ENCODE measurements at places on chromosomes 13 and 19. TPM values are rescaled to one million over a fixed set of nuclear protein-coding genes. Genes with fewer than 3 reads are reported as not detected.

GRCh38 chr13:25738342-25739196 lies 313.2 kb downstream of the SHISA2 start:
- H3K36me3 ChIP-seq, result peaks cover 2% of the 10 kb centered on the region
- no peak for DNase-seq
- H3K4me1 ChIP-seq, result peaks cover 13% of the 10 kb centered on the region
- H3K4me3 ChIP-seq, result peak overlapping the region; percentile 44

DNA sequence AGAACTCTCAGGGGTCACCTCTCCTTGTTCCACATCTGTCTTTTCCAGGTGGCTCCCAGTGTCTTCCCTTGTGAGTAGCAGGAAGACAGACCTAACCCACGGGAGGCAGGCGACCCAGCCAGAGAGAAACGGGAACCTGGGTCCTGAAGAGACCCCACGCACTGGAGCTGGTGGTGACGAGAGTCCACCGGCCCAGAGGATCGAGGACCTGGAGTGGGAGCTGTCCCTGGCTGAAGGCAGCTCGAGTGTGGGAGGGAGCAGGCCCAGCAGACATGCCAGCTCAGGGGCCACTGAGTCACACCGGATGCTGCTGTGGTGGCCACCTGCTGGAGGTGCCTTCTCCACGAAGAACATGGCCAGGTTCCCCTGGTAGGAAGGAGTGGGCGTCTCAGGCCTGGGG lies 66.5 kb upstream of the ATP12A start:
- no peak overlapping the region for H3K4me3 ChIP-seq
- no peak for DNase-seq
- H3K27ac ChIP-seq, result no peak overlapping the region
- H3K27me3 ChIP-seq, result no peaks in the 10 kb centered on the region

The GRIN3B gene
- total RNA-seq, result not detected

GRCh38 chr13:113122550-113123225 lies at the start of gene F10:
Gene F10 (plus strand): TSS chr13:113122799. CDS start chr13:113122856, 57 bp downstream.
- H3K27me3 ChIP-seq, result peaks cover 13% of the 10 kb centered on the region
- no peaks in the 10 kb centered on the region for H3K4me1 ChIP-seq
- H3K27ac ChIP-seq, result no peak within 1 kb of the TSS
- H3K36me3 ChIP-seq, result no peaks in the 10 kb centered on the region

DNA sequence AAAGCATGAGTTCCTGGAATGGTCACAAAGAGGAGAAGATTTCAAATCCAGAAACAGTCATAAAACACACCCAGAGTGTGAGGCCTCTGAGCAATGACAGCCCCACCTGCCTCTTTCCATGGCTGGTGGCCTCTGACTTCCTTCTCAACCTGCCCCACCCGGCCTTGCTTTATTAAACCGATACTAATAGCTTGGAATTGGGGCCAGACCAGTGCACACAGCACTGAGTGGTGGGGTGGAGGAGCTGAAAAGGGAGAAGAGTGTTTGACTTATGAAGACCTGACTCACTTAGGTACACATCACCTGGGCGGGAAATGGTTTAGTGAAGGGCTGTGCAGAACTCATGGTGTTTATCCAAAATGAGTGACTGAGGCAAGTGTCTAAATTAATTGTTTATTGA lies 20.7 kb upstream of the CEACAM6 start:
- H3K4me3 ChIP-seq, result no peak overlapping the region
- H3K4me1 ChIP-seq, result no peaks in the 10 kb centered on the region
- no peaks in the 10 kb centered on the region for H3K36me3 ChIP-seq
- DNase-seq, result no peak

- no peak overlapping the region for H3K4me3 ChIP-seq
- H3K27ac ChIP-seq, result no peak overlapping the region
- H3K36me3 ChIP-seq, result peaks cover 7% of the 10 kb centered on the region
- DNase-seq, result no peak
- H3K4me1 ChIP-seq, result no peaks in the 10 kb centered on the region
Observed at GRCh38 chr13:22091222-22091970, 420.5 kb downstream of the FGF9 start.

- H3K27me3 ChIP-seq, result no peaks in the 10 kb centered on the region
- H3K4me3 ChIP-seq, result no peak overlapping the region
- DNase-seq, result no peak
- H3K36me3 ChIP-seq, result no peaks in the 10 kb centered on the region
Observed at GRCh38 chr13:55437162-55437561, 1703.6 kb upstream of the PRR20A start.

DNA sequence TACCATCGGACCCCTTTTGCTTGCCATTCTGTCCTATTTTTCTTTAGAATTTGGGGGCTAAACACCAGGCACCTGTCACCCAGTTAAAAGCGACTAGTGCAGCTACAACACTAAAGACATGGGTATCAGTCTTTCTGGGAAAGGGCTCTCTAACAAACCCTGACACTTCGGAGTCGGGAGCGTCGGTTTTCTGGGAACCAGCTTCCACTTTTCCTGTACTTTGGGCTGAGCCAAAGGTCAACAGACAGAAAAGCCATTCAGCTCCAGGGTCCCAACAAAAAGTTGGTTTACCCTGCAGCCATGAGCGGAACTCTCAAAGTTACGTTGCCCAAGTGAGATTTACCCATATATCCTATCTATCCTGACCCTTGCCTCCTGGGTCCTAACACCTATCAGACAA lies 337.0 kb upstream of the SLITRK5 start:
- H3K27ac ChIP-seq, result no peak overlapping the region
- no peaks in the 10 kb centered on the region for H3K27me3 ChIP-seq
- no peaks in the 10 kb centered on the region for H3K4me1 ChIP-seq
- H3K4me3 ChIP-seq, result no peak overlapping the region

- H3K27me3 ChIP-seq, result no peaks in the 10 kb centered on the region
- no peak overlapping the region for H3K27ac ChIP-seq
- DNase-seq, result no peak
- H3K4me1 ChIP-seq, result no peaks in the 10 kb centered on the region
- H3K4me3 ChIP-seq, result no peak overlapping the region
Observed at GRCh38 chr19:30546332-30546731, 174.1 kb downstream of the ZNF536 start.

- no peak overlapping the region for H3K27ac ChIP-seq
- H3K4me3 ChIP-seq, result no peak overlapping the region
- DNase-seq, result no peak
- no peaks in the 10 kb centered on the region for H3K4me1 ChIP-seq
- peaks cover 11% of the 10 kb centered on the region for H3K27me3 ChIP-seq
Observed at GRCh38 chr13:29605860-29606526, 10.5 kb upstream of the SLC7A1 start.

GRCh38 chr13:98222816-98223215 lies 45.7 kb upstream of the RNF113B start:
- no peaks in the 10 kb centered on the region for H3K4me1 ChIP-seq
- H3K27ac ChIP-seq, result no peak overlapping the region
- no peaks in the 10 kb centered on the region for H3K36me3 ChIP-seq
- DNase-seq, result no peak
- no peak overlapping the region for H3K4me3 ChIP-seq

GRCh38 chr13:47671776-47672175 lies 329.3 kb downstream of the SUCLA2 start:
- no peaks in the 10 kb centered on the region for H3K27me3 ChIP-seq
- no peak for DNase-seq
- no peak overlapping the region for H3K27ac ChIP-seq
- H3K4me1 ChIP-seq, result no peaks in the 10 kb centered on the region
- H3K36me3 ChIP-seq, result no peaks in the 10 kb centered on the region

DNA sequence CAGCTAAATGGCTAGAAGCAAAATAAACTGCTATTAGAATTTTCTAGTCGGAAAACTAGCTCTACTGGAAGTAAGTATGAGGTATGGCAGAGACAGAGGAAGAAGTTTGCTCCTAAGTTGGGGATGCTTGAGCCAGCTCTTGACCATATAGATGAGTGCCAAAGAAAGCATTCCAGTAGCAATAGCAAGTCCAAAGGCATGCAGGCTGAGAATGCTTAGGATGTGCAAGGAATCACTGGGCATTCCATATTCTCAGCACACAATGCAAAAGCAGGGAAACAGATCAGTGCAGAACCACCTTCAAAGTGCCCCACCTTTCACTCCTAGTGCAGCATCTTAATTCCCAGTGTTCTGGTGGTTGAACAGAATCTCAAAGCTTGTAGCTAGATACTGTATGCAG lies 32.9 kb downstream of the SERTM1 start:
- DNase-seq, result no peak
- no peaks in the 10 kb centered on the region for H3K36me3 ChIP-seq
- H3K27me3 ChIP-seq, result no peaks in the 10 kb centered on the region
- H3K4me3 ChIP-seq, result no peak overlapping the region
- no peaks in the 10 kb centered on the region for H3K4me1 ChIP-seq
- H3K27ac ChIP-seq, result no peak overlapping the region

GRCh38 chr13:59721926-59722910 lies 441.5 kb downstream of the DIAPH3 start:
- no peak overlapping the region for H3K4me3 ChIP-seq
- H3K36me3 ChIP-seq, result no peaks in the 10 kb centered on the region
- peaks cover 13% of the 10 kb centered on the region for H3K4me1 ChIP-seq
- H3K27ac ChIP-seq, result peak overlapping the region; percentile 38
- DNase-seq, result no peak

The PTH2 gene
- total RNA-seq, result not detected

- H3K27ac ChIP-seq, result no peak overlapping the region
- H3K4me1 ChIP-seq, result no peaks in the 10 kb centered on the region
Observed at GRCh38 chr13:26927511-26927910, 166.9 kb upstream of the GPR12 start.

The SHISA2 gene
- 0.94 TPM for total RNA-seq

DNA sequence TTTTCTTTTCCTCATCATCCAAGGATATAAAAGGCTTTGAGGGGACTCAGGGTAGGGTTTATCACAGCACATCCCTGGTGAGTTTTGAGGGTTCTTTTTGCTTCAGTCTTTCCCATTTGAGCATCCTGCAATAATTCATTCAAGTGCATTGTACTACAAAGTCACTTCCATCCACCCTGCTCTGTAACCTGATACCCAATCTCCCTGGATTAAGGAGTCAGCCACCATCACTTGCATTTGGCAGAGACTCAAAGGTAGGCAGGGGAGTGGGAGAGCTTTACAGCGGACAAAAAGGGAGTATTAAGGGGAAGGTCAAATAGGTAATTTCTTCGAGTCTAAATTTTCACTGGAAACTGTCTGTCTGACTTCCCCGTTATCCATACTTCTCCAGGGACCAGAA lies 216.1 kb upstream of the TMTC4 start:
- no peaks in the 10 kb centered on the region for H3K36me3 ChIP-seq

The VSTM2B gene
- not detected for total RNA-seq
